ENCODE measurements at places on chromosomes 5 and 9.

GRCh38 chr5:108101821-108102220 is 280.1 kb downstream of the FBXL17 start:
- no peak for DNase-seq

DNA sequence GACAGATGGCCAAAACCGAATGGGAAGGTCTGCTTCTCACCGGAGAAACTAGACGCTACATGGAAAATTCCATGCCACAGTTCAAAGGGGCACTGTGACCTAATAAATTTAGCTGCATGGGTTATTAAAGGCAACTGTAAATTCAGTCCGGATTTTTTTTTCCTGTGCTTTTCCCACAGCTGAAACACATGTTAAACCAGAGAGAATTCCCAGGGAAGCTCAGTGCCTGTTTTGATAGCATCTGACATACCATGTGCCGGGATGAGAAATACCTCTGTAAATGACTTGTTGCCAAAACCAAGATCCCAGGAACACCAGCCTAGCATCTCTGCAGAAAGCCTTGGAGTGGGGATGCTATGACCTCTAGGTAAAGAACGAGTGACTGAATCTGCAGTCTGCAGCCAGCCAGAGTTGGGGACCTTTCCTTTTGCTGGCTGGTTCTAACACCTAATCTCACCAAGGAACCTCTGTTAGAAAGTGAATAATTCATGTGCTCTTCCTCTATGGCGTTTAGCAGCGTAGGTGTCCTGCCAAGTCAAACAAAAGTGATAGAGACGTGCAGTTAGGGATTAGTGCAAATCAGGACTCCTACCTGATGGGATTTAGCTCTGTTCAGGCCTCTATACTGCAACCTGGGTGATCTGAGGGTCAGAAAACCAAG is 77.9 kb downstream of the SLIT3 start:
- no peak for DNase-seq

- no peak for DNase-seq
These were observed 11.3 kb downstream of the SIL1 start for GRCh38 chr5:139186752-139187326.

- DNase-seq, result no peak
These were observed 583.1 kb downstream of the CCDC171 start for GRCh38 chr9:16135968-16136367.

DNA sequence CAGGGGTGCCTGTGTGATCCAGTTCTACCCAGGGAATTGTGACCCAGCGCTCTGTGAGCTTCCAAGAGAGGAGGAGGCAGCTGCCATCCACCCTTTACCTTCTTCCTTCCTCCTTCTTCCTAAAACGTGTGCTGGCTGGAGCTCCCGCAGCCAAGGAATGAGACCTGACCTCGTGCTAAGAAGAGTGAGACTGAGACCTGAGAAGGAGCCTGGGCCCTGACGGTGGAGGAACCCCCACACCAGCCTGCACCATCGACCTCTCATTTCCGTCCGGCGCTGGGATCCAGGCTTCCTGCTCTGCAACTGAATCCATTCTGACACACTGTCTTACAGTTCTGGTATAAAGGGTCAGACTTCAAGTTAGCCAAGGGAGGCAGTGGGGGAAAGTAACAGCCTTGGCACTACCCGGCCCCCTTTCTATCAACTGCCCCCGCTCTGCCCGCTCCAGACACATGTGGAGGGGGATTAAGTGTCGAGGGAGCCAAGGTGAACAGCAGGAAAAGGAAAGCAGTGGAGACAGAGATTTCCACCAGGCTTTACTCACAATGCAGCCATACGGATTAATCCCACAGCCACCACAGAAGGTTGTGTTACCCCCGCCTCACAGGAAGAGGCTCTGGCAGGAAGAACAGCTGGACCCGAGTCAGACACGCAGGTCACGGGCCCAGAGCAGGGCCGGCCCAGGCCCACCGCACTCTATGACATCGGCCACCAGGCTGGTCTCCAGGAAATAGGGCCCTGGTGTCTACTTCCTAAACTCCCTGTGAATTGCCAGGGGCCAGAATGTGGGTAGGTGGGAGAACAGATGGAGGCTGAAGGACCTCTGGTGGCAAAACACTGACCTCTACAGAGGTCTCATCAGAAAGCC is 15.8 kb downstream of the MGAT1 start:
- peak; percentile 5 for DNase-seq

DNA sequence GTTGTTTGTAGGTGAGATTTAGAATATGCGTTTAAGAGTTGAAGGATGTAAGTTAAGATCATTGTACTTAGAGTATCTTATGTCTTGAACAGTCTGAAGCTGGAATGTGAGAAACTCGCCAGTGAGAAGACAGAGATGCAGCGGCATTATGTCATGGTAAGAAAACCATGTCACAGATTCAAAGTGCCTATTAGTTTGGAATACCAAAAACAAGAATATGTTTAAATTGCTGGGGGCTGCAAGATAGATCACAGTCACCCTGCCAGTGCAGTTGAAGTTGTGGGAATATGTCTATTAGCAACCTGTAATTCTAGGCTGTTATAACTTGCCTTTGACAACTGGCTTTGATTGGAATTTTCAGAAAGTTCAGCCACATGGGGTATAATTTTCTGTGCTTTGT is 3.0 kb downstream of the TLE4 start:
- DNase-seq, result no peak

GRCh38 chr5:74027732-74028338 is 401.8 kb downstream of the ARHGEF28 start:
- DNase-seq, result no peak

- DNase-seq, result no peak
These were observed 173.7 kb downstream of the ERCC6L2 start for GRCh38 chr9:96048956-96049831.

DNA sequence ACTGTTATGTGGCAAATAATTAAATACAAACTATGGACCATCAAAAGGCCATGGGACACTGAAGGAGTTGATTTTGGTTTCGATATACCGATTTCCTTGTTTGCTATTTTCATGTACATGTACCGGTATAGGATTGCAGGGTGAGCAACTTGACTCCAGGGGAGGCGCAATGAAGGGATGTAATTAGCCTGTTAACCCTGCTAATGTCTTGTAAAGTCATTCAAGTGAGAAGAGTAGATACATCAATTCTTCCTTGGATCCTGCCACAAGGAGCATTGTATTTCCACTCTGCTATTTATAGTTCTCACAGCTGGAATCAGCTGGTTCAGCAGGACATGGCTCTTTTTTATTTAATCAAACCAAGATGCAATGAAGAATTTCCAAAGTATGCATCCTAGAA is 102.0 kb downstream of the STK32A start:
- DNase-seq, result no peak

- no peak for DNase-seq
These were observed 137.4 kb downstream of the CD180 start for GRCh38 chr5:67058998-67059743.

- DNase-seq, result no peak
These were observed at the start of gene TAL2 for GRCh38 chr9:105662184-105663104. Gene TAL2 (plus strand): TSS chr9:105662457. CDS start chr9:105662497, 40 bp downstream.

- DNase-seq, result no peak
These were observed 2.3 kb downstream of the UQCRQ start for GRCh38 chr5:132868754-132869153.

DNA sequence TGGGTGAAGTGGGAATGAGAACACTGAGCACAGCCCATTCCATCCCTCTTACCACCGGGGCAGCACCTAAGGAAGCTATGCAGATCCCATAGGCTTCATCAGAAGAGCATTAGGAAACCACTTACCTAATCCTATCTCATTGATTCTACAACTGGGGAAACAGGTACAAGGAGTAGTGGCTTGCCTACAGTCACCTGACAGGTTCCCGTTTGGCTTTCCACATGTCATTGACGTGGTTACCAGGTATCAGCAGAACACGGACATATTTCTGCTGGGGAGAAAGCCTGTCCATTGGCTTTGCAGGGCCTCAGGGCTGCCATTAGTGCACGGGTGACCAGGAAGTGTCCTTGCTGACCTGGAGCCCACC is 11.3 kb downstream of the AFAP1L1 start:
- no peak for DNase-seq

- DNase-seq, result no peak
These were observed 30.3 kb downstream of the EPB41L4A start for GRCh38 chr5:112388739-112389138.

DNA sequence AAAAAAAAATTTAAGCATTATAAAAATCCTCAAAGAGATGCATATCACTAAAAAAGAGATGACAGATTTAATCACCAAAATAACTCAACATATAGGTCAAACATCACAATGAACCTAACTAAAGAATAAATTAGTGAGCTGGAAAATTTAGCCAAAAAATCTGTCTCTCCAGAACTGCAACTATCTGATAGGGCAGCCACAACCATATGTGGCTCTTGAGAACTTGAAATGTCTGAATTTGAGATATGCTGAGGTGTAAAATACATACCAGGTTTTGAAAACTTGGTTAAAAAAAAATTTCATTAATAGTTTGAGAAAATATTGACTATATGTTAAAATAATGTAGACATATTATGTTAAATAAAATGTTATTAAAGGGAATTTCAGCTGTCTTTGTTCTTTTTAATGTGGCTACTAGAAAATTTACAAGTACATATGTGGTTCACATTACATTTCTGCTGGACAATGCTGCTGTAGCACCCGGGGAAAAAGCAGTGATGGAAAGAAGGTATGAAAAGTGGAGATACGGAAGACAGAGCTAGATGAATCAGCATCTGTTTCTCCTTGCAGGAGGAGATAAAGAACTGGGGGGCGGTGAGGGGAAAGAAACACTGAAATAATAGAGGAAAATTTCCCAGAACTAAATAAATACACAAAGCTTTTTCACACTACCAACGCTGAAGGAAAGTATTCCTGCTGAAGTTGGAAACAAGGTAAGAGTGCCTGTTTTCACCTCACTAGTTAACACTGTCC is 66.1 kb downstream of the DCP2 start:
- DNase-seq, result no peak

DNA sequence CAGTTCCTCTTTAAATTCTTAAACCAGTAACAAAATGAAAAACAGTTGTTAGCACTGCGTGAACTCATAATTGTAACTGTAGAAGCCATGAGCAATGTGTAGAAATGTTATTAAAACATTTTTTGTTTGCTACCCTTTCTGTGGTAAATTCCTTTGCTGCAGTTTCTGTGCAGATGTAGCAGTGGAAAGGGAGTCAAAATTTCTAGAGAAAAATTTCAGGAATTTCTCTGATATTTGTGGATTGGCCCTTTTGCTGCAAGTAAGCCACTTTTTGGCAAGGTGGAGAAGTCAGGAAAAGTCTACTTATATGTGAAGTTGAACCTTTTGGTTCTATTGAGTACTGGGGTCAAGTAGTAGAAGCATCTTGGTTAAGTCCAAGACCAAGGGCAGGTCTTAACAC is 10.1 kb downstream of the FBXL7 start:
- DNase-seq, result no peak

- DNase-seq, result peak; percentile 63
These were observed 372.5 kb downstream of the ARHGEF28 start for GRCh38 chr5:73998489-73998888.

DNA sequence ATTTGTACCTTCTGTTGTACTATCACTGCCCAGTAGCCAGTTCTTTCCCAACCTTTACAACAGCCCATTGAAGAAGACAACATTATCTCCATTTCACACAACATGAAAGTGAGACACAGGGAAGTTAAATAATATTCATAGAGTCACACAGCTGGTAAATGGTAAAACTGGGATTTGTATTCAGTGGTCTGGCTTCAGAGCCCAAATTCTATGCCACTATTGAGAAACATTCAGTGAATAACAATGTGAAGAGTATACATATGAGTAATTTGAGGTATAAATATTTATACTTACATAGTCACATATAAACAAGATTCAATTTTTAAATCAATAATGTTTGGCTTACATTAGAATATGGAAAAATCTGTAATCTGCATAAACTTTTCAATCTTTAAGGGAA is 13.8 kb downstream of the SMIM15 start:
- DNase-seq, result no peak

DNA sequence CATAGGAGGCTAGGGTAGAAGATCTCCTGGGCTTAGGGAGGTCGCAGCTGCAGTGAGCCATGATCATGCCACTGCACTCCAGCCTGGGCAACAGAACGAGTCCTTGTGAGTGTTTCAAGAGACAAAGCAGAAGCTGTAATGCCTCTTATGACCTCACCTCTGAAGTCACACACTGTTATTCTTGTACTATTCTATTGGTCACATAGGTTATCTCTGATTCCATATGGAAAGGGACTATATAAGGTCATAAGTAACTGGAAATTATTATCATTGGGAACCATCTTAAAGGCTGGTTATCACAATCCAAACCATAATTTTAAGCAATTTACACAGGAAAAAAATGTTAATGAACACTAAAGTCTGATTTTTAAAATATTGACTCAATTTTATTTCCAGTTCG is 17.9 kb upstream of the AFF4 start:
- no peak for DNase-seq

DNA sequence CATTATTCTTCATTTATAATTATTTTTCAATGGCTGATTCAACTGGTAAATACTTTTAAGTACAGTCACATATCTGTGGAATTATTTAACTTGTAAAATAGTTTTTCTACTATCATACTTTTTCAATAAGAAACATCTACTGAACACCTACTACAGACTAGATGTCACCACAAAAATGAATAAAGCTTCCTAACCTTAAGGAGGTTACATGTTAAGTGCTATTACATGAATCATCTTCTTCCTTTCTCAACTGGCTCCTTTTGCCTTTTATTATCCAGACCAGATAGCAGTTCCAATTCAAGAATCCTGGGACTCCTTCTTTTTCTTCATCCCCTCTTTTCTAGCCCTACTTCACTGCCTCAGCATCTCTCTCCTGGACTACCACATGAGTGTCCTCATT is 4.7 kb downstream of the PGGT1B start:
- no peak for DNase-seq

DNA sequence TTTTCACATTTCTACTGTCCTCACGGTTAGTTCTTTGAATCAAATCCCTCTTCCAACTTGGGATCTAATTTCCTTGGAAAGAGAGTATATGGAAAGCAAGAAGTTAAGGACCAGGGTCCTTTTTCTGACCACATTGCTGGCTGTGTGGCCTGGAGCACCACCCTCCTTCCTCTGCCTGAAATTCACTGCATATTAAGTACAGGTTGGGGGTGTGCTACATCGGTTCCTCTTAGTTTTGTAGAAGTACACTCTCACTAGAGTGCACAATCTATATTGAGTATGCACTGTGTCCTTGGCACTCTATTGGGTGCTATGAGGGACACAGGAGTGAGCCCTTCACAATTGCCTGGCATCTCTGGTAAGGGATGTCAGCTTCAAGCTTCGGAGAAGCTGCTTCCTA is 53.8 kb upstream of the KLF9 start:
- no peak for DNase-seq

- DNase-seq, result no peak
These were observed 23.6 kb downstream of the FABP6 start for GRCh38 chr5:160252916-160253315.

DNA sequence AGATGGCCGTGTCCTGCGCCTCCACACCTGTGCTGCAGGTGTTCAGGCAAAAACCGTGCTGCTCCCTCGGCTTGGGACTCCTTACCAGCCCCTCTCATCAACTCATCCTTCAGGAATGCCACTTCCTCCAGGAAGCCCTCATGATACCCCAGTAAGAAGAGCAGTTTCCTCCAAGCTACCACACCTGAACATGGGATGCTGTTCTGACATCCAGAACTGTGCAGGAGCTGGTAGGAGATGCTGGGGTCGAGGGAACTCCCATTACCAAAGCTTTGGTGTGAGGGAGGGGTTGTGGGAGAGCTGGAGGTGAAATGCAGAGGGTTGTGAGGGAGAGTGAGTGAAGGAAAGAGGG is 18.9 kb downstream of the CARD19 start:
- DNase-seq, result no peak

GRCh38 chr5:34690301-34690700 is 34.2 kb downstream of the RAI14 start:
- no peak for DNase-seq
